Tibial nerve (tissue), 4 donors: ENCODE measurements at places on chromosomes 6 and 20.
A peak's percentile ranks its signal among the peaks of the same experiment; 100 is the strongest.

GRCh38 chr20:57702091-57702490 lies 7.7 kb downstream of the PMEPA1 start:
- no peaks in the 10 kb centered on the region for H3K36me3 ChIP-seq
- no peak overlapping the region for H3K27ac ChIP-seq
- H3K4me3 ChIP-seq, result no peak overlapping the region
- H3K27me3 ChIP-seq, result no peaks in the 10 kb centered on the region
- DNase-seq, result no peak
- H3K4me1 ChIP-seq, result peaks cover 60% of the 10 kb centered on the region

DNA sequence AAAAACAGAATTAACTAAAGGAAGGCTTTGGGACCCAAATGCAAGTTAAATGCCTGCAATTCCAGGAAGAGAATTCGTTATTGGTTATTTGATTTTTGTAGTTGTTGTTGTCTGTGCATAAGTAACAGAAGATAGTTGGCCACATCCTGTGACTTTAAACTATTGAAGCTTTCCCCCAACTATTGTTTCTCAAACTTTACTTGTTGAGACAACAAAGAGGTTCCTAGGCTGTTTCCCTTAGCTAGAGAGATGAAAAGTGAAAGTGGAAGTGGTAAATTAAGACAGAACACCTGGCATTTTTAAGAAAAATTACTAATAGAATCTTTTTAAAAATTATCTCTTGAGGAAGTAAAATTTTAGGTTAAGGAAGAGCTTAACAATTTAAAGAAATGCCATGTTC lies 525.2 kb downstream of the PKHD1 start:
- H3K4me3 ChIP-seq, result no peak overlapping the region
- H3K27ac ChIP-seq, result no peak overlapping the region
- no peaks in the 10 kb centered on the region for H3K27me3 ChIP-seq
- H3K36me3 ChIP-seq, result no peaks in the 10 kb centered on the region
- DNase-seq, result no peak

GRCh38 chr6:35725081-35725708 lies 11.6 kb upstream of the ARMC12 start:
- DNase-seq, result no peak
- no peaks in the 10 kb centered on the region for H3K27me3 ChIP-seq
- peak overlapping the region; percentile 100 for H3K27ac ChIP-seq
- H3K4me3 ChIP-seq, result no peak overlapping the region

- H3K4me3 ChIP-seq, result no peak overlapping the region
- H3K4me1 ChIP-seq, result no peaks in the 10 kb centered on the region
- no peaks in the 10 kb centered on the region for H3K36me3 ChIP-seq
- DNase-seq, result no peak
- no peaks in the 10 kb centered on the region for H3K27me3 ChIP-seq
These were observed 261.9 kb downstream of the CDH26 start for GRCh38 chr20:60219984-60220562.

DNA sequence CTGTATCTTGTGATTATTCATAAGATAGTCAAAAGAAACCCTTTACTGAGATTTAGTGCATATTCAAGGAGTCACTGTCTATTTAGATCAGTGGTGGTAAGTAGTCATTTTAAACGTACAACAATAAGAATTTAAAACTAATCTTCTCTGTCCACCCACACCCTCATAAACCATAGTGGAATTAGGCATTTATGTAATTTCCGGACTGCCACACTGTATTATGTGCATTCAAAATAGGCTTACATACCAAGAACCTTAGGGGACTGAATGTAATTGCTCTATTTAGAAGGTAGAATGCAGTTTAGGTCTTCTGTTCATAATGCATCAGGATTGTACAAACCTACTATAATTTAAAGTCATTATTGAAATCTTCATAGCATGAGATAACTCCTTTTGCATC lies 685.4 kb downstream of the TENT5A start:
- no peaks in the 10 kb centered on the region for H3K27me3 ChIP-seq
- H3K27ac ChIP-seq, result no peak overlapping the region
- no peak overlapping the region for H3K4me3 ChIP-seq

DNA sequence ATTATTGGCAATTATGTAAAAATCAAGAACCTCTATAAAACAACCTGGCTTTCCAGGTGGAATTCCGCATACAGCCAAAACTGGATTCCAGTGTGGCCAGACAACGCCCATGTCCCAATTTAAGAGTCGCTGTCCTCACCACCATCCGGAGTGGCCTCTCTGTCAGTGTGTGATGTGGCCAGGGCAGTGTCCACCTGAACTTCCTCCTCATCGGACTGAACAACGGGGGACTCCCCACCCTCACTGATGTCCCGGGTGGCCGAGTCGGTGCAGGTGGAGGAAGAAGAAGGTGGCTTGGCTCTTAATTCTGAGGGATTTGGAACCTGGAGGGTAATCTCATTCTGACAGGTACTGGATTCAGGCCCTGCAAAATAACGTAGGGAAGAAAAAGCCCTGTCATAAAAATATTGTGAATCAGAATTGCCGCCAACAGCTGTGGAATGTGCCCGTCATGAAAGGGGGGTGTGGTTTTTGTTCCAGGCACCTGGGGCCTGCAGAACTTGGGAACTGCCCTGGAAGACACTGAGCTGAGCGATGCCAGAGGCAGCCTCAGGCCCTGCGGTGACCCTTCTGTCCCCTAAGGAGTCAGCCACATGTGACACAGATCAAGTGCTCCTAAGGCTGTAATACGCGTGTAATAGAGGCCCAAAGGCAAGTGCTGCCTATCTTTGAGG lies 139.8 kb downstream of the DTNBP1 start:
- no peak for DNase-seq
- no peaks in the 10 kb centered on the region for H3K36me3 ChIP-seq
- H3K27ac ChIP-seq, result no peak overlapping the region
- no peak overlapping the region for H3K4me3 ChIP-seq
- peaks cover 16% of the 10 kb centered on the region for H3K4me1 ChIP-seq
